ENCODE measurements at places on chromosomes 3 and 15.

DNA sequence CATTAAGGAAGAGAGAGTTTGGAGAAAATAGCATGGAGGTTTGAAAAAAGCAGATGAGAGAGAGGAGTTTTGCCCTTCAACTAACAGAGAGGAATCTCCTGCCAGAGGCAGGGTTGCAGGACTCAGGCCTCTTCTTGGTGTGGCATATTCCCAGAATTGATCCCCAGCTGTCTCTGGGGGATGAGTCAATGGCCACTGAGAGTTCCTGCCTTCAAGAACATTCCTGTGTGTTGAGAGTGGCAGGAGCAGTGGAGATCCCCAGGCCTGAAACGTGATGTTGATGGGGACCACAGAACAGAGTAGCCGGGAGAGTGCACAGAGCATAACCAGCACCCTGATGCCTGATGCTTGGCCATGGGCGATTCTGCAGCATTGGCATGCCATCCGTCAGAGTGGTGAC lies 348.4 kb upstream of the THBS1 start:
- peak; percentile 83 for DNase-seq

DNA sequence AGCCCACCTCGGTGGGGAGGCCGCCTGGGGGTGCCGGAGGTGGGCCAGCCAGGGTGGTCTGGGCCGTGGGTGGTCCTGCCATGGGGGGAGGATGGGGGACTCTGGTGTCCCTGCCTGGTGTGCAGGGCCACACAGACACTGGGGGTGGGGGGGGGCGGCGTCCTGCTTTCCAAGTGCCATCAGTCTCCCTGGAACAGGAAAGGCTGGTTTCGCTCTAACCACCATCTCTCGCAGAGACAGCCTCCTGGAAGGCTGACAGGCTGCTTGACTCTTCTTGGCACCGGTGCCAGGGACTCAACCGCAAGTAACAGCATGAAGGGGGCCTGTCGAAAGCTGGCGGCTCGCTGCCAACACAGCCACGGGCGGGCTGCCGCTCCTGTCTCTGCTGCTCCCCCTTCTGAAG lies 40.3 kb downstream of the RGMA start:
- DNase-seq = no peak

- DNase-seq = no peak
These were observed 30.1 kb downstream of the TOMM70 start for GRCh38 chr3:100370756-100371155.

DNA sequence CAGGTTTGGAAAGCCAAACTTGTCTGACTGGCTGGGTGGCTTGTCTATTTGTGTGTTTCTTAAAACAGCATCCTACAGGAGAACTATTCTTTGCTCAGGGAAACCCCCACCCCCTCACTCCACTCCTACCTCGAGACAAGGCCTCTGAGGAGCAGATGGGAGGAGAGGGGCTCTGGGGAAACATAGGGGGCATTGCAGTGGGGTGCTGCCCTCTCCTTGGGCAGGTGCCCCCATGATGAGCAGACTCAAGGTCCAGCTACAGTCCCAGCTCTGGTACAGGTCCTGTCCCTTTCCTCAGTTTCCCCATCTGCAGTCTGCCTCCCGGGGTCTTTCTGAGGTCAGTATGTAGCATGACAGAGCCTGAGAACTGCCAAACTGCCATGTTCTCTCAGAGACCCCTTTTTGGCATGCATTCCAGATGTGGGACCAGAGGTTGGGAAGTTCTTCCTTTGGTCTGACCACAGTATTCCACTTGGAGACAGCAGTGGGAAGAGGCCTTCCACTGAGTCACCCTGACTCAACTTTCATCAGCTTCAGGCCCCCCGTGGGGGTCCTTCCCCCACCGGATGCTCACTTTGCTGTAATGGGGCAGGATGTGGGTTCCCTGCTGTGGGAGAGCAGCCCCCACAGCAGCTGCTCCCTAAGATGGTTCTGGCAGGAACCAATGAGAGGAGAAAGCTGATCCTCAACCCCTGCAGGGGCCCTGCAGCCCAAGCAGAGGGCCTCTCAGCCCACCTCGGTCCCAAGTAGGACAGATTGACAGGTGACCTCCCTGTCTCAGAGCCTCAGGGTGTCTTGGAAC lies 32.3 kb upstream of the CYP11A1 start:
- no peak for DNase-seq

DNA sequence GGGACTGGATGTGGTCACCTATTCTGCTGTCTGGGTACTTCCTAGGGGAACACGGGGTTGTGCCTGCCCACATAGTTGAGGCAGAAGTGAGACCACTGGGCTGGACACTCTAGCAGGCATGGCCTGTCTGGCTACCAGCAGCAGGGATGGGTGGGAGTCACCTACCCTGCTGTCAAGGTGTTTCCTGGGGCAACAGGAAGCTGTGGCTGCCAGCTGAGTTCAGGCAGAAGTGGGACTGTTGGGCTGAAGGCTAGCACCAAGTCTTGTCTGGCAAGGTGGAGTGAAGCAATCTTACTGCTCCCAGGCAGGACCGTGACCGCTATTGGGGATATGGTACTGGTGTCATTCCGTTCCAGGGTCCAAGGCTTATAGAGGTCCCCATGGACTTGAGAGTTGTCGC lies 20.3 kb upstream of the ZDHHC23 start:
- no peak for DNase-seq

DNA sequence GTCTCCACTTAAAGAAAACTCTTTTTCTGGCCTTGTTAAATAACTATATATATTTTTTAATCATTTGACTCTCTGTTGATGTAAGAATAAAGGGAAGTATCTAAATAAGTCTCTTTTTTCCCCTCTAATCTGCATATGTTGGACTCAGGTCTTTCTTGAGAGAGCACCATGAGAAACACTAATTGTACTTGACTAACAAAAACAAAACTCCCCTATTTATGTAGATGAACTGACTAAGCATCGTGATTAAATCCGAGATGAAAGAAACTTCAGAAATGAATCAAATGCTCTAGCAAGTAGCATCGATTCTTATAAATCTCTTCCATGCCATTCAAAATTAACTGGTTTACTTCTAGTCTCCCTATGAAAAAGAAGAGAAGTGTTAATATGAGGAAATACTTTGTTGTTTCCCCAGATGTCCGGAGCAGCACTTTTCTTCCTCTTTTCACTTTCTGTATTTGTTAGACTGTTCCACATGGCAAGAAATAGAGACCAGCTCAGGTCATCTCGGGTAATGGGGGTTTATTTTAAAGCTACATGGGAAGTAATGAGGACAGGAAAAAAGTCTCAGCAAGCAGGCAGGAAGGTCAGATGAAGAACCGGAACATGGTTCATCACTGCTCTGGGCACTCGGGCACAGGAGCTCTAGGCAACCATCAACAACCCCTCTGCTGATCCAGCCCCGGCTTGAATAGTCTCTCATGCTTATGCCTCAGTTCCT lies 288.3 kb downstream of the CNTN6 start:
- DNase-seq = no peak

GRCh38 chr3:119296727-119297122 lies 2.5 kb downstream of the ARHGAP31 start:
- no peak for DNase-seq

DNA sequence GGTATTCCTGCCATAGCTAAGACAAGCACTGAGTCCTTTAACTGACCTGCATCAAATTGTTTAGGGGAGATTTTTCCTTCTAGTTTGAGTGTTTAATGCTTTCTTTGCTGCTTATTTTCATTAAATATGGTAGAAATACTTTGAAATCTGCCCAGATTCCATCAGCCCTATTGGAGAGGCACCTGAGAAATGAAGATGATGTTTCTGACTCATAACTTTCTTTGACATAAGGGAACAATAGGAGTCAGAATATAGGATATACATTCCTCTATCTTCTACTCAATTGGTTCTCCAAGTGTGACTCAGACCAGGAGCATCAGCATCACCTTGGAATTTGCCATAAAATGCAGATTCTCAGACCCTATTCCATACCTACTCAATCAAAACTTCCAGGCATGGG lies 27.4 kb downstream of the BTD start:
- DNase-seq = no peak

DNA sequence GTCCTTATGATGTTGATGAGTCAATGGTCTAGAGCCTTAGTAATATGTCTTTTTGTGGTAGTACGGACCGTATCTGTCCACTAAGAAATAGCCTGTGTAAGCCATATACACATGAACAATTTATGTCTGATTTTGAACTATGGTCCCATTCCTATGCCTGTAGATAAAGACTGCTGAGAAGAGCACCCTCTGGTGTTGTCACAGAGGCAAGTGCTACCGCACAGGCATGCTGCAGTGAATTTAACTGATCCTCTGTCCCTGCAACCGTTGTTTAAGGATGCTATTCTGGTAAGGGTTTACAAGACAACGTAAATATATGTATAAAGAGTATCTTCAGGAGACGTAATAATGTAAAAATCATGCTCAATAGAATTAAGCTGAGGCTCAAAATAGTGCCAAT lies 170.7 kb downstream of the UBE3A start:
- DNase-seq = no peak

DNA sequence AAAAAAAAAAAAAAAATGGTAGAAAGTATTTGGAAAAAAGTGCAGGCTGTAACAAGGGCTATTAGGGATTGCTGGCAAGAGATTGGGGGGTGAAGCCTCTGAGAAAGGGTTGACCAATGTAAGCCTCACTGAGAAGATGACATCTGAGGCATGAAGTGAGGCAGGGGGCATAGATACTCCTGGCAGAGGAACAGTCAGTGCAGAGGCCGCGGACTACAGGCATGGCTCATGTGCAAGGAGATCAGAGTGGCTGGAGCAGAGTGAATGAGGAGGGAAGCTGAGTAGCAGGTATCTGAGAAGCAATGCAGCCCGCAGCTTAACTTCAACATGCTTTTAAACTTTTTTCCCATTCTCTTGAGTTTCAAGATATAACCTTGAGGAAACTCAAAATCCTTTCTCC lies 5.4 kb downstream of the FBXL22 start:
- no peak for DNase-seq

GRCh38 chr3:60803216-60804173 lies 447.8 kb downstream of the FHIT start:
- DNase-seq = no peak

- no peak for DNase-seq
These were observed 119.0 kb downstream of the SUCNR1 start for GRCh38 chr3:151992326-151993041.

- DNase-seq = no peak
These were observed 477.1 kb downstream of the IGSF11 start for GRCh38 chr3:118557513-118557912.

- no peak for DNase-seq
These were observed 34.2 kb upstream of the TSEN2 start for GRCh38 chr3:12449889-12450682.

GRCh38 chr3:115164374-115165221 lies 17.5 kb upstream of the ZBTB20 start:
- no peak for DNase-seq

GRCh38 chr15:43225201-43225949 lies 4.6 kb upstream of the EPB42 start:
- DNase-seq = no peak

DNA sequence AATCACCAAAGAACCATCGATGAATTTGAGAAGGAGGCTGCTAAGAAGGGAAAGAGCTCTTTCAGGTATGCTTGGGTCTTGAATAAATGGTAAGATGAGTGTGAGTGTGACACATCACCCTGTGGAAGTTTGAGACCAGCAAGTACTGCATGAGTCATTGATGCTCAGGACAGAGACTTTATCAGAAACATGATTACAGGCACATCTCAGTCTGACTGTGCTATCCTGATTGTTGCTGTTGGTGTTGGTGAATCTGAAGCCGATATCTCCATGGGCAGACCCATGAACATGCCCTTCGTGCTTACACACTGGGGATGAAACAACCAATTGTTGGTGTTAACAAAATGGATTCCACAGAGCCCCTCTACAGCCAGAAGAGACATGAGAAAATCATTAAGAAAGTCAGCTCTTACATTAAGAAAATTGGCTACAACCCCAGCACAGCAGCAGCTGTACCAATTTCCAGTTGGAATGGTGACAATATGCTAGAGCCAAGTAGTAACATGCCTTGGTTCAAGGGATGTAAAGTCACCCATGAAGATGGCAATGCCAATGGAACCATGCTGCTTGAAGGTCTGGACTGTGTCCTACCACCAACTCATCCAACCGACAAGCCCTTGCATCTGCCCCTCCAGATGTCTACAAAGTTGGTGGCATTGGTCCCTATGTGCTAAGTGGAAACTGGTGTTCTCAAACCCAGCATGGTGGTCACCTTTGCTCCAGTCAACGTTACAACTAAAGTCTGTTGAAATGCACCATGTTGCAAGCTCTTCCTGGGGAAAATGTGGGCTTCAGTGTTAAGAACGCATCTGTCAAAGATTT lies 20.5 kb downstream of the TM4SF4 start:
- no peak for DNase-seq

- DNase-seq = peak; percentile 100
These were observed 36.3 kb upstream of the TSC22D2 start for GRCh38 chr3:150371741-150372254.

GRCh38 chr15:44450172-44450571 lies 22.7 kb downstream of the CTDSPL2 start:
- DNase-seq = no peak

DNA sequence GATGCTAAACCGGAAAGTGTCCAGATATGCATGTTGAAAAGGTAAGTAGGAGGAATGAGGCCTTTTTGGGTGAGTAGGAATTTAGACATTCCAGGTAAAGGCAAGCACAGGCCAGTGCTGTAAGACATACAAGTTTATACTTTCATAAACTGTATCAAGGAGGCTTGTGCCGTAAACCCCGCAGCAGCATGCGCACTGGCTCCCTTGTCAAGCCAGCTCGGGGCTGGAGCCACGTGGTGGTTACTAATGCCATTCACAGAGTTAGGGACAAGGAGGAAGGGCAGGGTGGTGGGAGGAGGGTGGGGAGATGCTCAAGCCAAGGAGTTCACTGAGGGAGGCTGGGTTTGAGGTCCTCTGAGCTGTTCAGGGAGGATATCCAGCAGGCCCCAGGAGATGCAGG lies 35.8 kb downstream of the PLD1 start:
- DNase-seq = no peak

DNA sequence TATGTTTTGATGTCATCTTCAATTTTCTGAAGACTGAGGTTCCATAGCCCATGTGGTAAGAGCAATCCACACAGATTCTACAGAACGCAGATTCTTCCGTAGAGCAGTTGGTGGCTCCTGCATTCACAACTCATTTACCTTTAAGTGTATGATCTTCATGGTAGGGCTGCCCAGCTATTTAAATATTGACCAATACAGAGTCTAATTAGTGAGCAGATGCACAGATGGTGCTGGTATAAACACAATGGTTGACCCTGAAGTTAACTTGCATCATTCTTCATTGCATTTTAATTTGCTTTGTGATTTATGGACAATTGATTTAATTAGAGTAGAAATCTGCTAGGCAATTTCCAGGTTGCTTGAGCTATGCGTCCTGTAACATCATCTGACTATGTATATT lies 269.2 kb downstream of the SQOR start:
- no peak for DNase-seq

- no peak for DNase-seq
These were observed 153.9 kb downstream of the APBA2 start for GRCh38 chr15:29039466-29040369.

GRCh38 chr3:160312014-160312624 lies 86.9 kb downstream of the C3orf80 start:
- no peak for DNase-seq

Data from non-pigmented ciliary epithelial cell (primary cell).